ENCODE measurements at places on chromosomes 12 and 14.

GRCh38 chr12:92995258-92995903 is 66.3 kb upstream of the EEA1 start:
- no peak for DNase-seq

GRCh38 chr12:53255996-53256395 is 12.1 kb upstream of the ESPL1 start:
- DNase-seq = no peak

GRCh38 chr12:108793756-108794441 is 62.6 kb upstream of the CORO1C start:
- DNase-seq = no peak

- no peak for DNase-seq
Observed at GRCh38 chr12:58313091-58313855, 371.9 kb downstream of the ATP23 start.

GRCh38 chr14:54754116-54754622 is 148.5 kb downstream of the GCH1 start:
- DNase-seq = no peak

DNA sequence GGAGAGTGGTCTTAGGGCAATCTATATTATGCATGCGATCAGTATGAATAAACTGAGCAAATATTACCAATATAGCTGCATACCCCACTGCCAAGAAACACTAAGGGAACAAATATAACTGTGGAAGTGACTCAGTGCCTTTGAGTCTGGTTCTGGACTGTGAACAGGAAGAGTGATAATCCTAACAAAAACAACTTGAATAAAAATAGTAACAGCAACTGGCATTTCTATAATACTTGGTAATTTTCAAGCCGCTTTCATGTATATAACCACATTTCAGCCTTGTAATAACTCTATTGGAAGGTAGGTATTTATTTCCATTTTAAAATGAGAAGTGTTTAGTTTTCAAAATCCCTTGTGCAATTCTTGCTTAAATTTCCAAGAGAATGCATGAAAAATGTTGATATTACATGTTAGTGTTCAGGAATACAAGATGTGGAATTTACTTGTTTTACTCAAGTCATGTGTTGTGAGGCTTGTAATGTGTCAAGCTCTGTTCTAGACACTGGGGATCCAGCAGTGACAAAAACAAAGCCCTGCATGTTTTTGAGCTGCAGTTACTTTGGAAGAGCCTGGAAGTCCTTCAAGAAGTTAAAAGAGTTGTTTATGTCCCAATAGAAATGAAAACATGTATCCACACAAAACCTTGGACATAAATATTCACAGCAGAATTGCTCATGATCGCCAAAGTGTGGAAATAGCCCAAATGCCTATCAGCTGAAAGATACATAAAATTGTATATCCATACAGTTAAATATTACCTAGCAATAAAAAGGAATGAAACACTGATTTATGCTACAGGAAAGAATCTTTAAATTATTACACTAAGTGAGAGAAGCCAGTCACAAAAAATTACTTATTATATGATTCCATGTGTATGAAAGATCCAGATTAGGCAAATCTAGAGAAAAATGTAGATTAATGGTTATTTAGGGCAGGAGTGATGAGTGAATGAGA is 338.1 kb upstream of the TMEM132C start:
- no peak for DNase-seq

DNA sequence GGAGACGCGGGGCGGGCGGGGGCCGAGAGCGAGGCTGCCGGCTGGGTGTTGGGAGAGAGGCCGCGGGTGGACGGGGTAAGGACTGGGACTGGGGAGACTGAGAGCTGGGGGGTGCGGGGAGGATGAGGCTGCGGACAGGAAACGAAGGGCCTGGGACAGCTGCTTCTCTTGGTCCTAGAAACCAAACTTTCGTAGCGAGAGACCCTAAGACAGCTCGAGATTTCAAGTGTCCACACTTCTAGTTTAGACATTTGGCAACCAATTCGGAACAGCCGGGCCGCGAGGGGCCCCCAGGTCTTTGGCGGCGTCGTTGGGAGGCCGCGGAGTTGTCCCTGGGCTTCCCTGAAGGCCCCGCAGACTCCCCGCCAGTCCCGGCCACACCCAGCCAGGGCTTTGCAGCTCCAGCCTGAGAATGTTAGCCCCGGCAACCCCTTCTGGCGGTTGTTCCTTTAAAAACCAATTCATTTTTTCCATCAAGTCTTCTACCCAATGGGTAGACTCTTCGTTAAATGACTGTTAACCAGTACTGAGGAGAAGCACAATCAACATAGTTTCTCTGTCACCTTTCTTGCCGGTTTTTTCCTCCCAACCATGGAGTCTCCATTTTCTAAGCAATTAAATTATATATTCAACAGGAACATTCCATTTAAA is 11.5 kb downstream of the NKX2-1 start:
- no peak for DNase-seq

DNA sequence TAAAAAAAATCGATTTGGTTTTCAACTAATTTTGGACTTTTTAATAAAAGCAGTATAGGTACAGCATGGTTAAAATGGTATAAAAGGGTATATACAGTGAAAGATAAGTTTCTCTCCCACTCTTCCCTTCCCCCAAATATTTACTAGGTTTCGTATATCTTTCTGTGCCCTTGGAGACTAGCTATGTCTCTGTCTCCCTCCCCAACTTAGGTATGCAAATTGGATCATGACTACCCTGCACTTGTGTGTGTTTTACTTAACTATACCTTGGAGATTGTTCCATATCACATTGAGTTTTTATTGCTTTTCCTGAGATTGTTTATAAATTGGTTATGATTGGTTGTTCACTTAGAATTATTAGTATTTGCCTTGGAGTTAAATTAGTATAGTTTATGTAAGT is 19.4 kb downstream of the AEBP2 start:
- no peak for DNase-seq

GRCh38 chr14:86129426-86129825 is 599.5 kb downstream of the FLRT2 start:
- DNase-seq = no peak

DNA sequence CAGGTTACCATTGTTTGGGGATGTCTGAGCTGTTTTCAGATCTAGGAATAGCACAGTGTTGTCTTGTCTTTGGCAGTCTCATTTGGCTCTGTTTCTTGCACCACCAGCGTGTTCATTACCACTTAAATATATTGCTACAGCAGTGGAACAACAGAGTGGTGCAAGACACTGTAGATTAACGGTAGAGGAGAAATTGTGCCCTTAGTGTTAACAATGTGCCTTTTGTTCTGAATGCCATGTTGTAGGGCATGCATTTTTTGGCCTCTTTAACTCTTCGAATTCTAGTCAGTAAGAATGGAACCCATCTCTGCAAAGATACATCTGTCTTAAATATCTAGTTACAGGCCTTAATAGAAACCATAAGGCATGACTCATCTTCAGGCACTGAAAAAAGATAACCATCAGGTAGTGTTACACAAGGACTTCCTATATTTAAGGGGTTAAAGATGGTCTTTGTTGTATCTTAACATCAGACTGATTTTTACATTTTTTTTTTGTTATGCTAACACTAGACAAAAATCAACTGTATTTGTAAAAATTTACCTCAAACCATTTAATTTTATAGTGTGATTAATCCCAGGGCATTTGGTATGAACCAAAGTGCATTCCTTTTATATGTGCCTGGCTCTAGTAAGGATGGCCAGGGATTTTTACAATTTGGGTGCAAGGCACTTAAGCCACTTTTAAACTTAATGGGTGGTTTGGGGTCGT is 12.9 kb downstream of the DYRK2 start:
- no peak for DNase-seq
